Activated T-helper 9 cell treated with anti-CD3 and anti-CD28 coated beads, Interleukin-2, amount 50 U/mL, for 16 hours (primary cell): ENCODE measurements at places on chromosomes 16 and 17.

- no peak for DNase-seq
Measured at GRCh38 chr17:82463925-82464566, 5.5 kb downstream of the NARF start.

GRCh38 chr16:58492735-58493134 lies 7.2 kb upstream of the NDRG4 start:
- no peak for DNase-seq

- DNase-seq: peak; percentile 44
Measured at GRCh38 chr16:67177743-67178699, 5.7 kb downstream of the MATCAP1 start.

GRCh38 chr16:48194828-48195556 lies 39.2 kb upstream of the ABCC12 start:
- no peak for DNase-seq

DNA sequence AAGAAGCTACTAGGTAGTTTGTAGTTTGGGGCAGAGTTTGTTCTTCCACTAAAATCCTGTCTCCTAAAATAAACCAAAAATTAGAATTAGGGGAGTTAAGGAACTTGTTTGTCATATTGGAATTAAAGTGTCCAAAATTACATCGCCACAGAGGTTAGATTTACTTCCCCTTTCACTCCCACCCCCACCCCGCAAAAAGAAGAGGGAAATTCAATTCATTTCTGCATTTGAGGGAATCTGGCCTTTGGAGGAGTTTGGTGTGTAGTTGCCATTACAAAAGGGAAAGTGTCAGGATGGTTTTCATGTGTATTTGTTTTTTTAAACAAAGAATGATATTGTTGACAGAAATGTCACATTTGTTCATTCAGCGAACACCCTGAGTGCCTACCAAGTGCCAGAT lies 5.8 kb downstream of the TMEM97 start:
- no peak for DNase-seq

DNA sequence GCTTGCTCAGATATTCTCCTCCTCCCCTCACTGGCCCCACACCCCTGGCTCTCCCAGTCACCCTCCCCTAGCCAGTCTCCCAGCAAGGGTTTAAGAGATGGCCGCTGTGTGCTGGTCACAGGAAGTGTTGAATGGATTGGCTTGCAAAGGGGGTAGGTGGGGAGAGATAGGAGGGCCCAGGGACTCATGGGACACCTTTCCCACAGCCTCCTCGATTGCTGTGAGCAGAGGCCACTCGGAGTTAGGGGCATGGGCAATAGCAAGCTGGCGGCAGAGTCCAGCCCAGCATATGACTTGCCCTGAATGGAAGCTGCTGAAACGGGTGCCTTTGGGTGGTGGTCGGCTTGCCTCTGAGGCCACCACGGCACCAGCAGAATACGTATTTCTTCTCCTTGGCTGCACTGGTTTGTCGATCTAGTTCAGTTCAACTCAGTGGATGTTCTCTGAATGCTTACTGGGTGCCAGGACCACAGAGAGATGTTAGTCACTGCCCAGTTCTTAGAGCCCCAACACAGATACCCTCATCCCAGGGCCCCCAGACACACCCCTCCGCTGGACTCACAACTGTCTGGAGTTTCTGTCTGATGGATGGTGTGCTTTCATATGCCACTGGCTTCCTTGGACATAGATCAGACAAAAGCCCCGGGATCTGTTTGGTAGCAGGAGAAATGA lies 6.0 kb downstream of the WFIKKN2 start:
- DNase-seq: no peak

DNA sequence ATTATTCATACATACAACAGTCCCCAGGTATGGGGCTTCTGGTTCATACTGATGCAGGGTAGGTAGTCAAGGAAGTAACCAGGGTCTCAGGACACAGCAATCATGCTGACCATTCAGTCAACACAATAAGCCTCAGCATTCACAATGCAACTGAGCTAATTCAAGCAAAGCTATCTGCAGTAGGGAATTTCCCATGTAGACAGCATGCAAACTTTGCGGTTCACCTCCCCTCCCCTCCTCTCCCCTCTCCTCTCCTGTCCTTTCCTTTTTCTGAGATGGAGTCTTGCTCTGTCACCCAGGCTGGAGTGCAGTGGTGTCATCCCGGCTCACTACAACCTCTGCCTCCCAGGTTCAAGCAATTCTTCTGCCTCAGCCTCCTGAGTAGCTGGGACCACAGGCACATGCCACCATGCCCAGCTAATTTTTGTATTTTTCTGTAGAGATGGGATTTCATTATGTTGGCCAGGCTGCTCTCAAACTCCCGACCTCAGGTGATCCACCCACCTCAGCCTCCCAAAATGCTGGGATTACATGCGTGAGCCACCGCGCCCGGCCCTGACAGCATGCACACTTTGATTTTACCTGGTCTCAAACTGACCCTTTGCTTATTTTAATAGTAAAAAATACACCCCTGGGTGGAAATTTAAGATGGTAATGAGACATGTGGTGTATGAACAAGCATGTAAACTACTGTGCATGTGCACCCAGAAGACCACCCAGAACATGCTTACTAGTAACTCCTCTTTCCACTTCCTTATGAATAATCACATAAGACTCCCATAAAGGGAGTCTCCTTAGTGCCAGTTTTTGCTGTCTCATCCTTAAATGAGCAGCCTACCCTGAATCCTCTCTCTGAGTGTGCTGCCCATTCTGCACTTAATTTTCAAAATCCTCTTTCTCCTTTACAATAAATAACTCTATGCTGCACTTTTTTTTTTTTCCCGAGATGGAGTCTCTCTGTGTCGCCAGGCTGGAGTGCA lies 9.3 kb upstream of the RNF135 start:
- DNase-seq: no peak

DNA sequence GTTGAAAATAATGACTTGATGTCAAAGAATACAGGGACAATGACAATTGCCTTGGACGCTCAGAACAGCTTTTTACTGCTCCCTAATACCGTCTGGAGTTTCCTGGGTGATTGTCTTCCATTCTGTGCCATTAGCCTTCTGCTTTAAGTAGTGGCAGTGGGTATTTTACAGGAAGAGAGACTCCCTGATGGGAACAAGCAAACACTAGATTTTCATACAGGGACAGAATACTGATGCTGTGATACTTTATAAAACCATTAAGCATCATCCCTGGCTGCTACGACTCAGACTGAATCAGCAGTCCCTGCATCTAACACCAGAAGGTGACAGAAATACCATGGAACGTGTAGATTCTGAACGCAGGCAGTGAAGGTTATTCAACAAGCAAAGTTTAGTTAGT lies 635.4 kb upstream of the GOT2 start:
- no peak for DNase-seq
